Stimulated activated CD4-positive, alpha-beta T cell treated with anti-CD3 and anti-CD28 coated beads, Interleukin-15, amount 100 ng/mL, for 24 hours (primary cell): ENCODE measurements at places on chromosomes 11 and 22.

GRCh38 chr11:122140500-122140899 is 24.5 kb upstream of the BLID start:
- DNase-seq = no peak

- DNase-seq = no peak
These were observed 265.7 kb upstream of the CTSC start for GRCh38 chr11:88603091-88603867.

GRCh38 chr11:74175920-74176319 is 4.8 kb downstream of the PPME1 start:
- DNase-seq = no peak

DNA sequence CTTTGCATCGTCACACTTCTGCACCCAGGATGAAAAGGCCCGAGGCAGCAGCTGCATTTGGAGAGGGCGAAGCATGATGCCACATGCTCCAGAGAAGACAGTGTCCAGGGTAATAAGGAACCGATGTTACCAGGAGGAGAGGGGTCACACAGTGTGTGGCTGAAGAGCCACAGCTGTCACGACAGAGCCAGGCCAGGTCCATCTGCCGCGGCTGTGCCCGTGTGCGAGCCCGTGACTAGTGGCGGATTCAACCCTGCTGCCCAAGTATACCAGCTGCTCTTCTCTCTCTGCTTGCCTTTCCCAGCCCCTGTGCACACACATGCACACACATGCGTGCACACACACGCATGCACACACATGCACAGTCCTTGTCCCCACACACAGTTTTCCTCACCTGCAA is 1432.5 kb downstream of the BRD1 start:
- DNase-seq = no peak

DNA sequence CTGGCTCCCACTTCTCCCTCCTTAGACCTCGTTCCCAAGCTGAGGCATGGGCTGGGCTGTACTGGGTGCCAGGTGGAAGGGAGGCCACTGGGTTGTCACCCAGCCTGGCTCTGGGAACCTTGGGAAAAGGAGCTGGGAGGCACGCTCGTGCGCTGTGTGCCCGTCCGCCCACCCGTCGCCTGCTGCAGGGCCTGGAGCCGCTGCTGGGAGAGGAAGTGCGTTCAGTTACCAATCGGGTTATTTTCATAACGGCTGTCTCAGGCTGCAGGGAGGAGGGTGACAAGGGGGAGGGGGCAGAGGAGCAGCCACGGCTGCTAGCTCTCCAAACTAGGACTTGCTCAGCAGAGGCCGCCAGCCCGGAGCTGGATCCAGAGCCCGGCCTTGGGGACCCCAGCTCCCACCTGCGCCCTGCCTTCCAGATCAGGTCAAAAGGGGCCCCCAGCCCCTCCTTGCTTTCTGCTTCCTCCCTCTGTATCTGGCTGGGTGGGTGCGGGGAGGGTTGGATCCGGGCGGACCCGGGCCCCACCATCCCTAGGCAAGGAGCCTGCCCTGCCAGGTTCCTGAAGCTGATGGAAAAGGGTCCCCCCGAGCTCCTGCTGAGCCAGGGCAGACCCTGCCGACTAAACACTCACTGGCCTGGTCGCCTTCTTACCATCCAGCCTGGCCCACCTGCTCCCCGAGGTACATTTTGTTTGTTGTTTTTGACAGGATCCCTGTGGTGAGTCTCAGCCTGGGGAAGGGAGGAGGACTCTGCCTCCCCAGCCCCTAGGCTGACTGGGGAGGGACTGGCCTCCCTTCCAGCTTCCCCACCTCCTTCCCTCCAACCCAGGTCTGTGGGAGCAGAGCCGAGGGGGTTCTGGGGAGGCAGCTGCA is 14.3 kb downstream of the DGKZ start:
- peak; percentile 79 for DNase-seq
